ENCODE measurements at places on chromosomes 7 and 10.

DNA sequence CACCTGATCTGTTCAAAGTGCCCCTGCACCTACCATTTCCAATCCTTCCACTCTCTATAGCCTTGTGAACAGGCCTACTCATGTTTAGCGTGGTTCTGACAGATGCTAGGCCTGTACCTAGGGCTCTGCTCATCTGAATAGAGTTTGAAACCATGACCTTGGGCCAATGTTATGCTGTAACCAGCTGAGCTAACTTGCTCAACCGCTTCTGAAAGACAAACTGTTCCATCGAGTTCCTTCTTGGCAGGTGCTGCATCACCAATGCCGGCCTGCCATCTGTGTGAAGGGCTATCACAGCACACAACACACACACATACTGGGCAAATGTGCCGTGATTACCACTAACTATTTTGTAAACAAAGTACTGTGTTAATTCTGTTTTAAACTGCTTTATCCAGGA, 419.0 kb upstream of the GALNT17 start:
- DNase-seq = no peak

DNA sequence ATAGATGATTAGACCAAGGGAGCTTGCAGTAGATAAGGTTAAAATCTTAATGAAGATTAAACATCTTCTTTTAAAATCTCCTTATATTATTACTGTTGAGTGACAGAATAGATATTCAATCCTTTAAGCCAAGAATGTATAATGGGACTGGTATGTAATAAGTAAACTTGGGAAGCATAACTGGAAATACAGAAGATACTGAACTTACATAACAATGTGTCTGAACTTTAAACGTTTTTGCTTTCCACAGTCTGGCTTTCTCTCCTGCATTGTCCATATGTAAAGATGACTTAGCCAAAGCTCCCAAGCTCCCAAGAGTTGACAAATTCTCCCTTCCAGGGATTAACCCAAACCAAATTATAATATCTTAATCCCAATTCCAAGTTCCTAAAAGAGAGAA, 129.8 kb downstream of the KCND2 start:
- DNase-seq = no peak

- DNase-seq = no peak
Measured at GRCh38 chr10:8171008-8171407, 116.5 kb downstream of the GATA3 start.

DNA sequence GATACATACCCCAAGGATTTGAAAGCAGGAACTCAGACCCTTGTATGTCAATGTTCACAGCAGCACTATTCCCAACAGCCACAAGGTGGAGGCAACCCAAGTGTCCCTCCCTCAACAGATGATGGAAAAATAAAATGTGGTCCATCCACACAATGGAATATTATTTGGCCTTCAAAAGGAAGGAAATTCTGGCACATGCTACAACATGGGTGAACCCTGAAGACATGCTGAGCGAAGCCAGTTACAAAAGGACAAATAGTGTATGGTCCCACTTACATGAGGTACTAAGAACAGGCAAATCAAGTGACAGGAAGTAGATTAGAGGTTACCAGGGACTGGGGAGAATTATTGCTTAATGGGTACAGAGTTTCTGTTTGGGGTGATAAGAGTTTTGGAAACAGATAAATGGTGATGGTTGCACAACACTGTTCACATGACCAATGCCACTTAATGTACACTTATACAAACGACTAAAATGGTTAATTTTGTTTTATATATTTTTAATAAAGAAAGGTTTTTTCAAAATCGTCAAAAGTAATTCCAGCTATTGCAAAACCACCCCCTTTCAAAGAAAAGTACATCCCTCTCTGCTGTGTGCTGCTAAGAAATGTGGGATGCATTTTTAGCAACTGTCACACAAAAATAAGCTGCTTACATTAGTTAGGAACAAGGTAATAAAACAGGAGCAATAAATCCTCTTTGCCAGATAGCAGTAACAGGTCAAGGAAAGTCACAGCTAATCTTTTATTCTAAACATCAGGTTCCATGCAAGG, 85.7 kb downstream of the GRB10 start:
- DNase-seq = no peak

- DNase-seq = no peak
Measured at GRCh38 chr7:35694161-35694783, 663 bp downstream of the HERPUD2 start.

- no peak for DNase-seq
Measured at GRCh38 chr7:119935418-119936025, 337.5 kb upstream of the KCND2 start.

GRCh38 chr7:50304911-50305582, 531 bp downstream of the IKZF1 start:
- no peak for DNase-seq

DNA sequence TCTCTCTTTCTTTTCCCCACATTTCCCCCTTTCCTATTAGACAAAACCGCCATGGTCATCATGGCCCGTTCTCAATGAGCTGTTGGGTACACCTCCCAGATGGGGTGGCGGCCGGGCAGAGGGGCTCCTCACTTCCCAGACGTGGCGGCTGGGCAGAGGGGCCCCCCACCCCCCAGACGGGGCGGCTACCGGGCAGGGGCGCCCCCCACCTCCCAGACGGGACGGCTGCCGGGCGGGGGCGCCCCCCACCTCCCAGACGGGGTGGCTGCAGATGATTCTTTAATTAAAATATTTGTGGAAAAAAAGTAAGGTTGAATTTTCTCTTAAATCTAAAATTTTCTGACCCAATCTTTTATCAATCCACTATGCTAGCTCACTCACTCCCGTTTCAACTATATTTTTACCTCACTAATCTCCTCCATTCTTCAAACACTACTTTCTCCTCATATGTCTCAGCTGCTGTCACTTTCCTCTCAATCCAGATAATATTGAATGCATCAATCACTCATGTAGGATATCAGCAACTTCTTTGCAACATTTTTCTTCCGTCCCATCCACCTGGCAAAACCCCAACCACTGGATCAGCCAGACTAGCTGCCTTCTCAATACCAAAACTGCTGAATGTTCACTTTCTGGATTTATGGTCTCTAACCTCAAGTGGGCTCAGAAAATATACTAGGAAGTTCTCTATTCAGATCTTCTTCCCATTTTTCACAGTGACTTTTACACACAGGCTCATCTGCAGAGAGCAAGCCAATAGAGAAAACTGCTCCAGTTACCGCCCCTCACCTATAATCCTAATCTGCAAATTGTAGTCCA, 81.1 kb upstream of the TRIM24 start:
- DNase-seq = no peak

DNA sequence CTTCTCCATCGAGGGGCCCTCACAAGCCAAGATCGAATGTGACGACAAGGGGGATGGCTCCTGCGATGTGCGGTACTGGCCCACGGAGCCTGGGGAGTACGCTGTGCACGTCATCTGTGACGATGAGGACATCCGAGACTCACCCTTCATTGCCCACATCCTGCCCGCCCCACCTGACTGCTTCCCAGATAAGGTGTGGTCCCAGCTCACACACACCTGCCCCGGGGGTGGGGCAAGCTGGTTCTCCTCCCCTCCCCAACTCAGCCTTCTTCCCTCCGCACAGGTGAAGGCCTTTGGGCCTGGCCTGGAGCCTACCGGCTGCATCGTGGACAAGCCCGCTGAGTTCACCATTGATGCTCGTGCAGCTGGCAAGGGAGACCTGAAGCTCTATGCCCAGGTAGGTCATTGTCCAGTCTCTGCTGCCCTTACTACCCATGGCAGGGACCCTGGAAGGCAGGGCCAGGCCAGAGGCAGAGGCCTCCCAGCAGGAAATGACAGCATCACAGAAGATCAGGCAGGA, 11.0 kb downstream of the FLNC start:
- no peak for DNase-seq

DNA sequence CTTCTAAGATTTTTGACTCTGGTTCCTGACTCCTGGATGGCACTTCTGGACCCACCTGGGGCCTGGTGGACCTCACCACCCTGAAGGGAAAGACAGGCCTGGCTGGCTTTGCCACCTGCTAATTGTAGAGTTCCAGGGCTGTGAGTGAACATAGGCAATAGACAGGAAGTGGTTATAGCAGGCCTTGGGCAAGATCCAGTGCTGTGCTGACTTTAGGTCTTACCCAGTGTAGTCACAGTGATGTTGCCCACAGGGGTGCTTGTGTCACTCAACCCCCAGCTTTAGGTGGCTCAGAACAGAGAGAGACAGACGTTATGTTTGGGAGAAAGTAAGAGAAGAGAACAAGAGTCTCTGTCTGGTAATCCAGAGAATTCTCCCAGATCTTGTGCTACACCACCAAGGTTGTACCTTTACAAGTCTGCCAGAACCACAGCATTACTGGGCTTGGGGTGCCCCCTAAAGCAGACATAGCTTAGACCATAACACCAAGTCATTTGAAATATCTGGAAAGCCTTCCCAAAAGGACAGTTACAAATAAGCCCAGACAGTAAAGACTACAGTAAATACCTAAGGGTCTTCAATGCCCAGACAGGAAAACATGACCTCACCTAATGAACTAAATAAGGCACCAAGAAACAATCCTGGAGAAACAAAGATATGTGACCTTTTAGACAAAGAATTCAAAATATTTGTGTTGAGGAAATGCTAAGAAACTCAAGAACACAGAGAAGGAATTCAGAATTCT, 303.4 kb downstream of the PCLO start:
- DNase-seq = no peak

GRCh38 chr7:30321089-30321881, 36.9 kb downstream of the ZNRF2 start:
- no peak for DNase-seq

- DNase-seq = no peak
Measured at GRCh38 chr7:108813251-108814014, 243.8 kb downstream of the DNAJB9 start.

DNA sequence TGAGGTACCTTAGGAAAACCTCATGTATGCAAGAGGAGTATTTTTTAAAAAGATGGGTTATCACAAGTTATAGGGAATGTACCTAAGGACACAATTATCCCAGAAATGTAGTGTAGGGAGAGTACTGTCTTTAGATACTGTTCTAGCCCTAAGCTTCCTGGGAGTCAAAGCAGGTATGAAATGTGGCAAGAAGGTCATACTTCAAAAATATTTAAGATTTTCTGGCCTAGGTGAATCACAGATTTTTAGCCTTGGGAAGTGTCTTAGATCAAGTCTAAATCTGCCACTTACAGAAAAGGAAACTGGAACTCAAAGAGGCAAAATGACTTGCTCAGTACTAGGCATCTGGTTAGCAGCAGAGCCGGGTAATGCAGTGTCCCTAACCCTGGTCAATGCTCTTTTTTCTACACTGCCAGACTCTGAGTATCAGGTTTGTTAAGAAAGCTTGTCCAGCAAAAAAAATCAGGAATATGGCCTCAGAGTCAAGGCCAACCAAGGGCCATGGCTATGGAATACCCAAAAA, 13.9 kb downstream of the PIK3AP1 start:
- DNase-seq = no peak

GRCh38 chr7:21107101-21107500, 320.4 kb upstream of the SP8 start:
- no peak for DNase-seq

DNA sequence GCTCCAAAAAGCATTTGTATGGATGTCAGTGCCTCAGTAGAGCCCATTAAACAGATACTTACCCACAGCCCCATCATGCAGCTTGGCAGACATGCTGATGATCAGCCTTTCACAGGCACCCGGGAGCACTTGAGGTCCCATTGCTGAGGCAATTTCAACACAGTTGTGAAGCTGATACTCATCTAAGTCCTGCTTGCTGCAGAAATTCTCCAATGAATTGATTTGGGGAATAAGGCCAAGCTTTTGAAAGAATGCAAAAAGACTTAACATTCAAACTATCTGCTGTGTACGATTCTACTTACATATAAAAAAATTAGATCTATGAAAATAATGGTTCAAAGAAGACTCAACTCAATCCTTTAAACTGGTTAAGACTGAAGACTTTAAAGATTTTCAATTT, 60.5 kb downstream of the LAMB4 start:
- DNase-seq = no peak

- DNase-seq = no peak
Measured at GRCh38 chr7:74032191-74032490, 4.2 kb downstream of the ELN start.

GRCh38 chr10:35934642-35934995, 292.5 kb upstream of the FZD8 start:
- no peak for DNase-seq

DNA sequence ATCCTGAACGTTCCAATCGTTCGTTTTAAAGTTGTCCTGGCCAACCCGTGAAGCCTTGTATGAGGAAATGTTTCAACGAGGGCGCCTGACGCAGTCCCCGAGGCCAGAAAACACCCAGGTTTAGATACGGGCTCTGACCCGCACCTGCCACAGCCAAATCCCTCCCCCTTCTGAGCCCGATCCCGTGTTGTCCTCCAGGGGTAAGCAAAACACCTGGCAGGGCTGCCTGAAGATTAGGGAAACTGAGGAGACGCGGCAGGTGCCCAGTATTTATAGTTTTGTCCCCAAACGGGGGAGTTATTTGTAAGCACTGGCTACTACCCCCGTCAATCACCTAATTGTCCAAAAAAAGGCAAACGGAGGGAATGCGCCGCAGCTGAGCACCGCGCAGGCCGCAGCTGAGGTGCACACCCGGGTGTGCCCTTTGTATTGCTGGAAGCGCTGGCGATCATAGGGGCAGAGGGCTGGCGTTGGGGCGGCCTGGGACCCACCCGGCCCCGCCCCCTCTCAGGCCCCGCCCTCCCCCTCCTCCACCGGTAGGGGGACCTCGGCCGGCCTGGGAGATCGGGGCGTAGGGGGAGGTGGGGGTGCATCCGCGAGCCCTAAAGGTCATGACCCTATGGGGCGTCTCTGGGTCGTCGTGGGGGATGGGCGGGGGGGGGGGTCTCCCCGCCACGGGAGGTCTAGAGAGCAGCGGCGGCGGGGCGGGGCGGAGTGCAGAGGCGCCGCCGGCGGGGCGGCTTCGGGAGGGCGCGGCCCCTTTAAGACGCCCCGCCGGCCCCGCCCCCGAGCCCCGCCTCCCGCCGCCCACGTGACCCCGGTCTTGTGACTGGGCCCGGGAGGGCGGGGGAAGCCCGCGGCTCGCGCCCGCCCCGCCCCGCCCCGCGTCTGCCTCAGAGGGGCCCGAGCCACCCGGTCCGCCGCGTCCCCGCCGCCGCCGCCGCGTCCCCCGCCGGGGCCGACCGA, at the start of gene BRI3:
TSS of gene BRI3 (plus strand) at position 896 of the 966 bp plus-strand sequence. CDS start 110 bp downstream, outside the sequence.
- peak; percentile 68 for DNase-seq

GRCh38 chr10:72790216-72790990, 98.5 kb downstream of the MCU start:
- no peak for DNase-seq

DNA sequence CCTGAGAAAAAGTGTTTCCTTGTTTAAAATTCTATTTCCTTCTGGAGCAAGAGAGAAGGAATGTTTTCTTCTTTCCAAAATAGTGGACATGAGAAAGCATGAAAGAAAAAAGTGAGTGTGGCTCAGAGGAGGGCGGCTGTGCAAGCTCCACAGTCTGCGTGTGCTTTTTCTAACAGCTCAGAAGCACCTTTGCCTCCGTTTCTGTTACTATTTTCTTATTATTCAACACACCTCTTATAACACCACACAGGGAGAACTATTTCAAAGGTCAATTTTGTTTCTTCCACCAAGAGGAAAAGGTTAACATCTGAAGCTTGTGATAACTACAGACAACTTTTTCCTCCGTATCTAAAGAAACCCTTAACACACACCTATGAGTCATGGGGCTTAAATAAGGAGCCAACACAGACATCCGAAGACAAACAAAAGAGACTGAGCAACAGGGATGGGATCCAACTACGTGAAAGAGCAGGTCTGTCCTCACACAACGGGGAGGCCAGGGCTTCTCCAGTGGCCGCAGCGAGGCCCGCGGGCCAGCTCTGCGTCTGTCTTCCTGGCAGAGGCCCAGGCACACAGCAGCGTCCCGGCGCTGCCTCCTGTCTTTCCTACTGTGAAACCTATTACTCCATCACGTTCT, 36.2 kb upstream of the NCAPG2 start:
- DNase-seq = no peak
